Caudate nucleus (tissue), 63 donors: ENCODE measurements at places on chromosomes 5 and 9.

GRCh38 chr9:90974016-90974415 lies 172.4 kb downstream of the SYK start:
- no peak for DNase-seq

DNA sequence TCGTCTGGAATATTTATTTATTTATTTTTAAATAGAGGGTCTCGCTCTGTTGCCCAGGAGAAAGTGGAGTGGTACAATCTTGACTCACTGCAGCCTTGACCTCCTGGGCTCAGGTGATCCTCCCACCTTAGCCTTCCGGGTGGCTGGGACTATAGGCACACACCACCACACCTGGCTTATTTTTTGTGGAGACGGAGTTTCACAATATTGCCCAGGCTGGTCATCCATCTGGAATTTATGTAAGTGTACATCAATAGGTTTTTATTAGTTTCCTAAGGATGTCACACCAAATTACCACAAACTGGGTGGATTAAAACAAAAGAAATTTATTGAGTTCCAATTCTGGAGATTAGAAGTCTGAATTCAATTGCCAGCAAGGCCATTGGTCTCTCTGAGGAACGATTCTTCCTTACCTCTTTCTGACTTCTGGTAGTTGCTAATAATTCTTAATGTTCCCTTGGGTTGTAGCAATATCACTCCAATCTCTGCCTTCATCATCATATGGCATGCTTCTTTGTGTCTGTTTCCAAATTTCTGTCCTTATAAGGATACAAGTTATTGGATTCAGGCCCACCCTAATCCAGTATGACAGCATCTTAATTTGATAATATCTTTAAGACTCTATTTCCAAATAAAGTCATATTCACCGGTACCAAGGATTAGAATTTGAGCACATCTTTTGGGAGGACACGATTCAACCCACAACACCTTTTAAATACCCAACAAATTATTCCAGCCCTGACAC lies 16.3 kb upstream of the RAD23B start:
- no peak for DNase-seq

GRCh38 chr5:114055318-114056184 lies 306.3 kb upstream of the KCNN2 start:
- no peak for DNase-seq

DNA sequence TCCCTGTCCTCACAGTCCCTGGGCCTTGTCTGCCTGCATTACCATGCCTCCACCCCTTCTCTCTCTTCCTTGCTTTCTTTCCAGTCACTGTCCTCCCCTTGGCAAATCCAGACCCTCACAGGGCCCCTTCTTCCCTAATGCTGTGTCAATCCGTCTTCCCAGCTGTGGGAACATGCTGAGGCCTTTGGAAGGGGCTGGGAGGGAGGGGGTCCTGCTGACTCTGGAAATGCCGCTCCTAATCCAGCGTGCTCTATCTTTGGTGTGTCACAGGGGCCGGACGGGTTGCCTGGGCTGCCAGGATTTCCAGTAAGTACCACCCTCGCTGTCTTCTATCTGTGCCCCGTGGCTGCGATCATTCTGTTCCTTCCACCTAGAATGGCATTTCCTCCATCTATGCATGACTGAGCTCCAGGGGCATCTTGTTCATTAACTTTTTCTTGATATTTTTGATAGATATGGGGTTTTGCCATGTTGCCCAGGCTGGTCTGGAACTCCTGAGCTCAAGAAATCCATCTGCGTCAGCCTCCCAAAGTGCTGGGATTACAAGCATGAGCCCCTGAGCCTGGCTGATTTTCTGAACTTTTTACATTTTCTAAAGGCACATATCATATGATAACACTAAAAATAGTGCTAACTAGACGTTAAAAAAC lies 64.5 kb upstream of the TGFBR1 start:
- no peak for DNase-seq

- DNase-seq = no peak
Measured at GRCh38 chr9:114496011-114496410, 9.3 kb downstream of the WHRN start.

GRCh38 chr5:144002876-144003275 lies 167.6 kb downstream of the YIPF5 start:
- DNase-seq = no peak

GRCh38 chr5:32531885-32532520 lies 53.4 kb upstream of the SUB1 start:
- DNase-seq = peak; percentile 4

DNA sequence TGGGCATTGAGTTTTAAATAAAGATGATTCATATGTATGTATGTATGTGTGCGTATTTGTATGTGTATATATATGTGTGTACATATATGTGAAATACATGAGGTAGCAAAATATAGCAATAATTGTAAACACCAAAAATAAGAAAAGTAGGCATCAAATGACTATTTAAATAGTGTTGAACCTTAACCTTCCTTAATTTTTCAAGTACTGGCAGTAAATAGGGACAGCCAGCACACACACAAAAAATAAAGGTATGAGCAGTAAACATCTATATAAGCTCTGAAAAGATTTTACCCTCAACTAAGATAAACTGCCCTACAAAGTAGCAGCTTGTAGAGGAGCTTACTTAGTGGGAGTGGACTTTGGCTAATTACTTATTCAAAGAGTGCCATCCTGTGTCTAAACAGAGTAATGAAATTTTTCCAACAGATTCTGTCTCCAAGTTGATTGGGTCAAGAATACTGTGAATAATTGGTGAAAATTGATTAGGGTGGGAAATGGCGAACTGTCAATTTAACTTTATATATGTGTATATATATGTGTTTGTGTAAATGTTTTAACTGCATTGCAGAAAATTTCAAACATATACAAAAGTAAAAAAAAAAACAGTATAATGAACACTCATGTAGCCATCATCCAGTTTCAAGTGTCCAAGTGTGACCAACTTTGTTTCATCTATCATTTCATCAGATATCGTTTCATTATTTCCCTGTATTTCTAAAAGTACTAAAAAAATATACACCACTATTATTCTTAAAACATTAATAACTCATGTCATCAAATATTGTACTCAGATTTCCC lies 2.0 kb upstream of the ADAMTS6 start:
- DNase-seq = no peak

DNA sequence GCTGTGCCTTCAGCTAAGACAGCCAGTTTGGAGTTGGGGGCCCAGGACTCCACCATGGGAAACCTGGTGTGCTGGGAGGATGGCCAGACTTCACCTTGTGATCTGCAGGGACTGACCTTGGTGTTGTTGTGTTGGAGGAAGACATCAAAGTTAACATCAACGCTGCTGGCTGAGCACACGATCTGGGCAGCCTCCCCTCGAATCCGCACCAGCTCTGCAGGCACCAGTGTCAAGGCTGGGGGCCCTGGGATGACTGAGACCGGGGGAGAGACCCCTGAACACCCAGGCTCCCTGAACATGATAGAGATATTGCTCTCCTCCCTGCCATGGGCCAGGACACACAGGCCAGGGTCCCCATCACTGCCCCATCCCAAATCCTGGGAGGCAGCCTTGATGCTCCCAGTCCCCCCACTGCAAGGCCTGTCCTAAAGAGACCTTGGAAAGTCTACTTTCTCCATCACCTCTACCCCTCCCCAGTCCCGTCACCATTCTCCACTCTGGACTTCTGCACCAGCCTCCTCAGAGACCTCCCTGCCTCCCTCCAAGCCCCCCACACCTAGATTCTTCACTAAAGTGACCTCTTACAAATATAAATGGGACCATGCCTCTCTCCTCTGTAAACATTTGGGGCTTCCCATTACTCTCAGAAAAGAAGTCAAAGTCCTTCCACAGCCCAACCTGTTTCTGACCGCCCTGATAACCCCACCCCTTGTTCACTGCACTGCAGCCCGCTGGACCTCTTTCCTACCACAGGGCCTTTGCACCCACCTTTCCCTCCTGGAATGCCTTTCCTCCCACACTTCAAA lies 8.2 kb downstream of the CSF1R start:
- DNase-seq = no peak

GRCh38 chr5:82873452-82873851 lies 203.7 kb downstream of the TMEM167A start:
- DNase-seq = no peak

DNA sequence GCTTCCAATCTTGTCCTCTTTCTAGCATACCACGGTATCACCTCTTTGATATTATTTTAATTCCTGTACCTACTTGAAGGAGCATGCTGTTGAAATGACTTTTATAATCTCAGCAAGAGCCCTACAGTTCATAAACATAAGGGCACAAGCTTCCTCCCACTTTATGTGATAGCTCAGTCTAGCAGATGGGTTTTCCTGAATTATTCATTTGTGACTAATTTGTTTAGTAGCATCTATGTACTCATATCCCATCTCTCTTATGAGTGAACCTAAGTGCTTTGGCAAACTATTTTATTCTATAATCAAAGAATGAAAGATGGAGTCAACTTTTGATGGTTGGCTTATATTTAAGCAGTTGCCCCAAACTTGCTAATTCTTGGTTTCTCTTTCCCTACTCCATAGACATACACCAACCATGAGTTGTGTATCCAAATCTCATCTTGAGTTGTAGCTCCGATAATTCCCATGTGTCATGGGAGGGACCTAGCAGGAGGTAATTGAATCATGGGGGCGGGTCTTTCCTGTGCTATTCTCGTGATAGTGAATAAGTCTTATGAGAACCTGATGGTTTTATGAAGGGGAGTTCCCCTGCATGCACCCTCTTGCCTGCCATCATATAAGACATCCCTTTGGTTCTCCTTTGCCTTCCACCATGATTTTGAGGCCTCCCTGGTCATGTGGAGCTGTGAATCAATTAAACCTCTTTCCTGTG lies 17.7 kb downstream of the TXNDC8 start:
- no peak for DNase-seq

DNA sequence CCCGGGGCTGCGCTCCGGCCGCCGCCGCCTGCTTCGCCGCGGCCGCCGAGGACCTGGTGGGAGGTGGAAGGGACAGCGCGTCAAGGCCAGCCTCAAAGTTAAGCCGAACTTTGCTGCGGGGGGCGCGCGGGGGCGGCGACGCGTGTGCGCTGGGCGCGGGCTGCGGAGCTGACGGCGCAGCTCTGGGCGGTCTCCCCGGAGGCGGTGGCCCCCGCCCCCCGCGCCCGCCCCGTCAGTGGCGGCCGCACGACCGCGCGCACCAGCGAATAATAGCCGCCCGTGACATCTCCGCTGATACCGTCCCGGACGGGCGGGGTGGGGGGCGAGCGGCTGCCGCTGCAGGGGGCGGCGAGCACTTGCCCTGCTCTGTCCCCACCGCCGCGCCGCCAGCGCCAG lies 579 bp upstream of the FAM78A start:
- no peak for DNase-seq

- no peak for DNase-seq
Measured at GRCh38 chr9:97958812-97959511, 21.0 kb upstream of the HEMGN start.

- DNase-seq = no peak
Measured at GRCh38 chr9:26078706-26079105, 400.5 kb upstream of the TUSC1 start.

DNA sequence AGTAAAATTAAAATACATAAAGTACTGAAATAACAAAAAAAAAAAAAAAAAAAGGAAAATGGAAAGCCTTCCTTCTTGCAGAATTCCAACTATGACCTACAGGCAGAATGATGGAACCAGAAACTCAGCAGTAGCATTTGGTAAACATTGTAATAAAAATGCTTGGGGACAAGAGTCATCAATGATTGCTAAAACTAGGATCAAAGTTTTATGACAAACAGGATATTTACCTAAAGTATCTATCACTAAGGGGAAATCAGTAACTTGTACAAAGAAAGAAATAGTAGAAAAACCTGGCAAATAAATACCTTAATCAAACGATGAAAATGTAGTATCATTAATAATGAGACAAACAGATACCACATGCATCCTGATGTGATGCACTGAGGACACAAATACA lies 17.5 kb downstream of the ERMP1 start:
- DNase-seq = no peak

DNA sequence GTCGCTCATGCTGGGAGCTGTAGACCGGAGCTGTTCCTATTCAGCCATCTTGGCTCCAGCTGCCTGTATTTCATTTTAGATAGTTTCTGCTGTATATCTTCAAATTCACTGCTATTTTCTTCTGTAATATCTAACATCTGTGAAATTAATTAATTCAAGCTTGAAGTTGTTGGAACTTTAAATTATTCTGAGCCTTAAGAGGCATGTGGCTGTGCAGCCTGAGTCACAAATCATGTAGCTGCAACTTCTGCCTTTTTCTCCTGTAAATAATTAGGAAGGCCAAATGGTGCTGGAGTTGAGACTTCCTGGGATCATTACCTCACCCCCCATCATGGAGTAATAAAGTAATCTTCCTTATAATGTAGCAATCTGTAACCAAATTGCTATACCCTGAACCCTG lies 183.3 kb upstream of the PCSK5 start:
- no peak for DNase-seq

GRCh38 chr9:77022783-77023440 lies 3.5 kb downstream of the FOXB2 start:
- no peak for DNase-seq

- DNase-seq = no peak
Measured at GRCh38 chr9:93139365-93140182, 5.5 kb upstream of the NINJ1 start.

DNA sequence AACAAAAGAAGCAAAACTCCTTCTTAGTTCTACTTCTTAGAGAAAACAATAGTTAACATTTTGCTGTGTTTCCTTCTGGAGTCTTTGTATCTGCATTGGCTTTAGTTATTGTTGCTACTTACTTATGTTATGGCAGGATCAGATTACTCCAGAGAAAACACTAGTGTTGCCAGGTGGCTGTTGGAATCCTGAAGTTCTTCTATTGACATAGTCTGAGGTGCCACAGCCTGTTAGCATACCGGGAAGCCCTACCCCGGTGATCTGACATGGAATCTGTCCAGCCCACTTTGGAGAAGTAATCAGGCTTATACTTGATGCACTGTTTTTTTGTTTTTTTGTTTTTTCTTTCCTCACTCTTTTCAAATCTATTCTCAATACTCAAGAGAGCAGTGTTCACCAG lies 68.5 kb upstream of the CEP78 start:
- DNase-seq = no peak

- DNase-seq = no peak
Measured at GRCh38 chr5:113578091-113578490, 64.6 kb downstream of the YTHDC2 start.

DNA sequence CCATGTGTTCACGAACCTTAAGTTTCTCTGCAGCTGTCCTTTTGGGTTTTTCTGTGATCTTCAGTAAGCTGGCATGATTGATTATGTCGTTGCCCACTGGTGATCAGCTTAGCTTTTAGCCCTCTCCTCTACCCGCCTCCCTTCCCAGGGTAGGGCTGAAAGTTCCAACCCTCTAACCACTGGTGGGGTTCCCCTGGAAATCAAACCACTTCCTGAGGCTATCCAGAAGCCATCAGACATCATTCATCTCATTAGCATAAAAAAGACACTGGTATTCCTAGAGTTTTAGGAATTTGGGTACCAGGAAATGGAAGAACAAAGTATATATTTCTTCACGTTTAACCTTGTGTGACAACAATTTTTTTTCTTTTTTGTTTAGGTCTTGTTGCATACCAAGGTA lies 29.8 kb downstream of the SPIN1 start:
- DNase-seq = no peak

GRCh38 chr5:136058039-136058971 lies 29.5 kb downstream of the TGFBI start:
- DNase-seq = no peak

DNA sequence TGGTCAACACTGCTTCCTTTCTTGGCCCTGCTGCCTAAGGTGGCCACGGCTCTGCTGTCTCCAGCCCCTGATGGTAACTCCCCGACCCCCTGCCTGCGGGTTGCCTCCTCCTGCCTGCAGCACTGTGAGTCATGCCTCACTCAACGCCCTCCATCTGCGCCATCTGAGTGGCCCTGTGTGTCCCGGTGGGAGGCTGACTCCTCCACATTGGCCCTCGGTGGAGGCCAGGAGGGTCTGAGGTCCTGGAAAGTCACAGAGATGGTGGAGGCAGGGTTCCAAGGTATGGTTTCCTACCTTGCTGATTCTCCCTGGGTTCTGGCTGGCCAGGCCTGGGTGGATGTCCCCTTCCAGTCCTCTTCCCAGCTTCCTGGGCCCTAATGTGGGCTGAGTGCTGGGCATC lies 64.5 kb upstream of the ADAMTS2 start:
- no peak for DNase-seq
